ENCODE measurements at places on chromosomes 4 and X.

DNA sequence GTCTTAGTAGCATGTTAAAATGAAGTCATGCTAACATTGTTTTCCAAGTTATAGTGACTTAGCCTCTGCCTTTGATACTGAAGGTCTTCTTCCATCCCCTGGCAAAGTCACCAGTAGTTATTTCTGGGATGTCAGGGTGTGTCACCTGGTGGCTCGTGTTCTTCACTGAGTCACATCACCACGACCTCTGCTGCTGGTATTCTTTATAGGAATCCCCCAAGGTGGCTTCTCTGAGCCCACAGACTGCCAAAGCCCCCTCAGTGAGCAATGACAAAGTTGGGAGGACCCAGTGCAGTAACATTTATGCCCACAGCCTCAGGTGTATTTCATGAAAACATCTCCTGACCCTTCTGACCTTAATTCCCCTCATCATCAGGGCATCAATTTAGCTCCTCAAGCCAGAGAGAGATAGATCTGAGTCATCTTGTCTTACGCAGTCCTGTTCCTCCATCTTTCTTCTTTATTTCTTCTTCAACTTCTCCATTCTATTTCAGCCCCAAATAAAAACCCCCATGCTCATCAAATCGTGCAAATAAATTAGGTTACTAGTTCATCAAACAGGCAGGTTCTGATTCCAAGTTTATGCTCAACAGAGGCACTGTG lies 29.3 kb upstream of the GPRIN3 start:
- no peak for DNase-seq

DNA sequence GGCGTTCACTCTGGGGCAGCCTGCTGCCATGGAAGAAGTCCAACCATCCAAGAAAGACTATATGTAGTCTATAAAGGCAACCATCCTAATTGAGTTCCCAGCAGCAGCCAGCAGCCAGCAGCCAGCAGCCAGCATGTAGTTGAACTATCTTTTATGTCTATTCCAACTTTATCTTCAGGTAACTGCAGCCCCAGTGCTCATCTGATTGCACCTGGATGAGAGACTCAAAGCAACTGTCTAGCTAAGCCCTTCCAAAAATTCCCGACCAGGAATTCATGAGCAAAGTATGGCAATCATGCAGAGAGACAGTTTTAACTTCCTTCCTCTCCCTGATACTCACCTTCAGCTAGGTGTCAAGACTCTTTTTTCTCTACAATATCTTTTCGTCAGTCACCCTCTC lies 216.8 kb downstream of the ANTXR2 start:
- no peak for DNase-seq

DNA sequence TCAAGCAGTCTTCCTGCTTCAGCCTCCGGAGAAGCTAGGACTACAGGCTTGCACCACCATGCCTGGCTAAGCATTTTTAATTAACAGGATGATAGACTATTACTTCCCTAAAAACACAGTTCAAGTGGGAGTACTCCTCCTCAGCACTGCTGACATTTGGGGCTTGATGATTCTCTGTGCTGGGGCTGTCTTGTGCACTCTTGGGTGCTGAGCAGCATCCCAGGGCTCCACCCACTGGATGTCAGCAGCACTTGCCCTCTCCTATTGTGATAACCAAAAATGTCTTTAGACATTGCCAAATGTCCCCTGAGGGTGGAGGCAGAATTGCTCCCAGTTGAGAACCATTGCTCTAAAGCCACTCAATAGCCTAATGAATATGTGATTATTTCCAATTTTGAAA lies 60.4 kb downstream of the CLCN4 start:
- DNase-seq, result peak; percentile 18

- no peak for DNase-seq
Observed at GRCh38 chr4:93327346-93327745, 501.2 kb upstream of the ATOH1 start.

- DNase-seq, result no peak
Observed at GRCh38 chr4:171793723-171794122, 19.5 kb upstream of the GALNTL6 start.

- no peak for DNase-seq
Observed at GRCh38 chr4:183287309-183287659, 32.8 kb downstream of the CLDN22 start.

DNA sequence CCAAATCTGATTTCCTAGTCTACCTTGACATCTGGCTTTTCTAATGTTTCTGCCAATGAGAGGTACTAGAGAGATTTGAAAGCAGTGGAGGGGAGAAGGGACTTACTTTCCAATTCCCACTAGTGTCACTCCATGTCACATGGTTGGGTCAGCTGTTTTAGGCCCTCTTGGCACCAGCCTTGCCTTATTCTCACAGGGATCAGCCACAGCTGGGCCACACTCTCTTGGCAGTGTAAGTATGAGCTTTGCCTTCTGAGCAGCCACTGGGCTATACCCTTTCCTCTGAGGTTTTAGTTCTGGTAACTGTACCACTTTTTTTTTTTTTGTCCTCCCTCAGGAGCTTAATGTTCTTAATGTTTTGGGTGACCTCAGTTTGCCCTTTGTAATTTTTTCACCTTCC lies 10.2 kb upstream of the ADH1C start:
- DNase-seq, result no peak

DNA sequence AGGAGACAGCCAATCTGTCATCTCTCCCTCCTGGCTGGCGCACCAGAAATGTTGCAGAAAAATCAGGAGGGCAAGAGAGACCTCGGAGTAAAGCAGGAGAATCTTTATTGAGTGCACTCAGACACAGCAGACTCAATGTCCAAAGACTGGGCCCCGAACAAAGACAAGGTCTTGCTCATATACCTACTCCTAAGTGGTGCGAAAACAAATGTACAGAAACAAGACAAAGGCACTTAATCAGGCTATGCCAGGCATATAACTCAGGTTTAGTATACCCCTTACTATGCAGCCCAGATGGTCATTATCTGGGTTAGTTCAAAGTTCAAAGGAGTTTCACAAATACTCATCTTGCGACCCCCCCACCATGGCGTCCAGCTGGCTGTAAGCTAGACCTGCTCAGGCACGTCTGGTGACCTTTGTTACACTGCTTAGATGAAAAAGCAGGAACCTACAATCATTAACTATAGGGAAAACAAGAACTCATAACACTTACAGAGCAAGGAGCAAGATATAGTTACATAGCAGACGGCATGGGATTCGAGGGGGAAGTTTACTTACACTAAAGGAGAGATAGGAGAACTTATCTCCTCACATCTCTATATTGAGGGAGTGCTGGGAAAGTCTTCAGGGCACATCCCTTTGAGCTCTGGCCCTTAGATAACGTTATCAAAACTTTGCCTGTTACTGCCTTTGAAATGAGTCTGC lies 27.5 kb downstream of the SULT1E1 start:
- no peak for DNase-seq

DNA sequence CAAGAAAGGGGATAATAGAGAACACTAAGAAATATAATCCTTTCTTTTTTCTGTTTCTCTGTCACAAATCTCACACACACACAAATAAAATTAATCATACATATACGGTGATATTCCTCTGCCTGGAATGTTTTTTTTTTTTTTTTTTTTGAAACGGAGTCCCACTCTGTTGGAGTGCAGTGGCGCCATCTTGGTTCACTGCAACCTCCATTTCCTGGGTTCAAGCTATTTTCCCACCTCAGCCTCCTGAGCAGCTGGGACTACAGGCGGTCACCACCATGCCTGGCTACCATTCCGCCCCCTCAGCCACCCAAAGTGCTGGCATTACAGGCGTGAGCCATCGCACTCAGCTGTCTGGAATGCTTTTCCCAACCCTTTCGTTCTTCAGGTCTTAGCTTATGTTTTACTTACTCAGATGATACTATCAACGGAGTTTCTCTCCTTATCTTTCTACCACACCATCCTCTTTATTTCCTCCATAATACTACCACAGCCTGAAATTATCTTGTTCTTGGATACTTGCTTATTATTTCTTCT lies 69.3 kb downstream of the ANKRD17 start:
- no peak for DNase-seq

DNA sequence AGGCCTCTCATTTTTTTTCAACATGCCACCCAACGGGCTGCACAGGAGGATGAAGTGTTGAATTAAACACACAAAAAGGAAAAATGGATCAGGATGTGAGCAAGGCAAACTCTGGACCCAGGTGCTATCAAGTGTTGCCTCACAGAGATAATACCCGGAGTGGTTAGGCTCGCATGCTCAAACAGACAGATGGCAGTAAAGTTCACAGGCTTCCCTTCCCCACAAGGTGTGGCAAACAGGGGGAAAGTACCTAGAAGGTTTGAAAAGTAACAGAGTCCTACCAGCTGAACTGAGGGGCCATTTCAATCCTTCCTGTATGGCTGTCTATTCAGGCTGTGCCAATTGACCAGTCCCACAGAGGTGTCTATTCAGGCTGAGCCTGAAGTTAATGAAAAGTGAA lies 123.9 kb upstream of the GC start:
- DNase-seq, result no peak

DNA sequence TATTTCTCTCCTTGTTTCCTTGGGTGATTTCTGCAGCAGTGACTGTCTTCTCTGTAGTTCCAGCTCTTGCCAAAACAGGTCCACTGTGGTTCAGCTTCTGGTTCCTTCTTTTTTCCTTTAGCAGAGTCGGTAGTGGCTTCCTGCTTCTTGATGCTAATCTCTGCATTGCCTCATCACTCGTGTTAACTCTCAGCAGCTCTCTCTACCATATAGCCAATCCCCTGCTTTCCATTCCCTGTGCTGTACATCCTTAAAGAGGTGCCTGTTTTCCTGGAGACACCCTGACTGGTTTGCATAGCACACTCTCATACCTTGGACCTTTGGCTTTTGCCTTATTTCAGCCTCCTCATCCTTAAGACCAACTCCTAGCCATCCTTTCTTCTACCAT lies 191.2 kb upstream of the LNX1 start:
- DNase-seq, result no peak

DNA sequence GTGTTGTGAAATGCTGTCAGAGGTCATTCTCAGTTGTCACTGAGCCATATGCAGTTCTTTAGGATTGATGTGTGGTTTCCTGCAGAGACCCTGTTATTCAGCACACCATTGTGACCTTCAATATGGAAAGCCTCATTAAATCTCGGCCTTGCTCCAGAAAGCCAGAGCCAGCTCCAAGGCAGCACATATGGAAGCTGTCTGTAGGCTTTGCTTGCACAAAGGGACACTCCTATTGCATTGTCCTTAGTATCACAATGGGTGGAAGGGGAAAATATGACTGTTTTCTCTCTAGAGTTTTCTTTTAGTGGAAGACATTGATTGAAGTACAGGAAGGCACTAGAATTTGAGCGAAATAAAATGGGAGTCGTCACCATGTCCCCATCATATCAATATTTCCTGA lies 179.0 kb downstream of the CEP135 start:
- no peak for DNase-seq

DNA sequence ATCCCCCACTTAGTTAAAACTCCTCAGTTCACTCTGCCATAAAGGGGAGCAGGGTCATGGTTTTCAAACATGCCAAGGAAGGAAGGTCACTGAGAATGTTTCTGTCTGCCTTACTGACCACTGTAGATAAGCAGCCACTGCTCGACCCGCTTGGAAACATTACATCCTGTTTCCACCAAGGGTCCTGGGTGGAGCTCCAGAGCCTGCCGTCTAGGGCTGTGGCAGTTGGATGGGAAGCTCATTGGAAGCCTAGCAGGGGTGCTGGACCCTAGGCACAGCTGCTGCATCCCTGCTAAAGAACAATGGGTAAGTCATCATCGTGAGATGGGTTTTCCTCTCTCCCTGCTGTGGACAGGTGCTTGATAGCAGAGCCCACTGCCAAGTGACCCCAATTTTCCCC lies 76.0 kb upstream of the SRD5A3 start:
- DNase-seq, result no peak

GRCh38 chr4:158193171-158193749 lies 17.0 kb upstream of the TMEM144 start:
- no peak for DNase-seq

DNA sequence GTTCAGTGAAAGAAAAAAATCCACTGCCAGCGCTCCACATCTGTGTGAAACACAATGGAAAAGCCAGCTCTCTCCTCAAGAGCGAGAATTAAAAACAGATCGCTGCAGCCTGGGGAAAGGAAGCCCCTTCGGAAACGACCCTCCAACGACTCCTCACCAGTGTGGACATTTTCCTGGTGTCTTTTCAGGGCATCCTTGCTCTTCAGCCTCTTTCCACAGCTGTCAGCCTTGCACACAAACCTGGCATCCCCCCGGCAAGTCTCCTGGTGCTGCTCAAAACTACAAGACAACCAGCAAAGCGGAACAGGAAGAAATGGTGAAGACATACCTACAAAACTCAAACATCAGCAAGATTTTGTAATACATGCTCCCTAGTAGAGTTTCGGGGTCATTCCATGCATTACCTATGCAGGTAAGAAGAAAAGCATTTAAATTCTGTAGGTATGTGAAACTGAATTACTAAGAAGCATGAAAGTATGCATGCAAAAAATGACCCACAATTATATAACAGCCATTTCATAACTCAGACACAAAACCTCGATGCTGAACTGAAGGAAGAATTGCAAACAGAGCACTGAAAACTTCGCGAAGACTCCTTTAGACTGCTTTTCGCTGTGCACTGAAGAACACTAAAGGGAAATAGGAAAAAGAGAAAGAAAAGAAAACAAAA lies 106.1 kb downstream of the PRDM5 start:
- DNase-seq, result no peak

GRCh38 chr4:24889991-24890390 lies 22.9 kb downstream of the CCDC149 start:
- DNase-seq, result peak; percentile 34

DNA sequence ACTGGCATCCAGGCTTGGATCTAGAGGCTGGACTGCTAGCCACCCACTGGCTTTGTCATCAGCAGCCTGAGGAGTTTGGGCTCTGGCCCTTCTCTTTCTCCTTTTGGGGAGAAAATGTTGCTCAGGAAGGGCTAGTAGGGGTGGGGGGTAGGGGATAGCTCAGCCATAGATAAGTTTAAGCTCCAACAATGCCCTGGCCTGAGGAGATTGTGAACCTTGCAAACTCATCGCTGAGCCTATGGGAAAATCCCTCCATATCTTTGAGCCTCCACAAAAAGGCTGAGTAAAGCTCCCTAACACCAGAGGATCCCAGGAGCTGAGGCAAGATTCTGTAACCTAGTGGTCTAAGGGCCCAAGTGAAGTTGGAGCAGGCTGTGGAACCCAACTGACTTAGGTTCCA lies 8.8 kb downstream of the OTUD5 start:
- no peak for DNase-seq

DNA sequence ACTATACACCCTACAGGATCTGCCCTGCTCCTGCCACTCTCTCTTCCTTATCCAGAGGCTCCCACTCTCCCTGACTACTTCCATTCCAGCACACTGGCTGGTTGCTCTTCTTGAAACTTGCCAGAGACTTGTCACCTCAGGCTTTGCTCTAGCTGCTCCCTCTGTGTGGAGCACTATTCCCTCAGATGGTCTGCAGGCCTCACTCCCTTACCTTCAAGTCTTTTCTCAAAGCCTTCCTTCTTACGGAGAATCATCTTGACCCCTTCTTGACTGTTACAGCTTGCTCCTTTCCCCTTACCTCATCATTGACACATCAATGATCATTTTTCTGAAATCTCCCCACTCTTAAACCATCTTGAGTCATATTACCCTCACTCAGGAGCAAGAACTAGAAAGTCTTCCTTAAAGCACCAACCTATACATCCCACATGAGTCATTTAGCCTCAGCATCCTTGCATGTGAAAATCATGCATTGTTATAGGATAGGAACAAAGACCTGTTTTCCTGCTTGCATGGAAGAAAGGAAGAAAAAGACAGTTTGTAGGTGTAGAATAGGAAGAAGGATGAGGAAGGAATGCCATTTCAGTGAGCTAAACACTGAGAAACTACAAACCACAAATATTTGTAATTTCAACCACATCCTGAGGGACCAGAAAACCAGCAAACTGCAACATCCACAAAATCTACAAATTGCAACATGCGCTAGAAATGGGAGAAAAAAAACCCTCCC lies 55.7 kb downstream of the ANTXR2 start:
- peak; percentile 81 for DNase-seq
